NCI-H510A treated with DMSO at 0.1 percent for 48 hours (cell line): ENCODE measurements at places on chromosomes 11 and 22.

GRCh38 chr22:46731246-46732040 is 6.6 kb downstream of the CERK start:
- peak; percentile 54 for DNase-seq

- DNase-seq: no peak
Measured at GRCh38 chr11:116112087-116112935, 608.1 kb upstream of the CADM1 start.

GRCh38 chr11:10749476-10749875 is 1.6 kb upstream of the CTR9 start:
- no peak for DNase-seq

GRCh38 chr11:119284344-119285157 is 32.4 kb downstream of the MCAM start:
- DNase-seq: peak; percentile 16

- no peak for DNase-seq
Measured at GRCh38 chr11:119479685-119480275, 56.8 kb upstream of the THY1 start.

DNA sequence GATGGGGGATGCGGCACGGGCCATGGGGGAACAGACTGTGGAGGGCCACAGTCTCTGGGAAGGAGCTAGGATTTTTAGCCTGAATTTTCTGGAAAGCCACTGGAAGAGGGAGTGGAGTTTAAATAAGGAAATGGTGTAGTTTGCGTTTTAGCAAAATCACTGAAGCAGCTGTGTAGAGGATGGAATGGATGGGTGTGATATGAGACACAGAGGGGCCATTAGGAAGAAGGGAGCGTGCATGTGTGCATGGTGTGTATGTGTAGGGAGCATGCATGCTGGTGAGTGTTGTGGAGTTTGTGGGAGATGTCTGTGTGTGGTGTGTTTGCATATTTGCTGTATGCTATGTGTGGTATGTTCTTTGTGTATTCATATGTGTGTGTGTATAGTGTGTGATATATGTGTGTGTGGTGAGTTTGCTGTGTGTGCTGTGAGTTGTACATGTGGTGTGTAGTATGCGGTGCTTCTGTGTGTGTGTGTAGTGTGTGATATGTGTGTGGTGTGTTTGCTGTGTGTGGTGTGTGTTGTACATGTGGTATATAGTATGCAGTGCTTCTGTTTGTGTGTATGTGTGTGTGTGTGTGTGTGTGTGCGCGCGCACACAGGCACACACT is 67.6 kb downstream of the FBXO7 start:
- no peak for DNase-seq

- DNase-seq: no peak
Measured at GRCh38 chr22:41982865-41983264, 13.6 kb downstream of the SEPTIN3 start.

GRCh38 chr11:16807306-16807705 is 68.9 kb downstream of the C11orf58 start:
- no peak for DNase-seq

- no peak for DNase-seq
Measured at GRCh38 chr11:103963648-103964047, 72.8 kb upstream of the DDI1 start.

- DNase-seq: no peak
Measured at GRCh38 chr11:107252429-107253161, 205.0 kb downstream of the CWF19L2 start.

DNA sequence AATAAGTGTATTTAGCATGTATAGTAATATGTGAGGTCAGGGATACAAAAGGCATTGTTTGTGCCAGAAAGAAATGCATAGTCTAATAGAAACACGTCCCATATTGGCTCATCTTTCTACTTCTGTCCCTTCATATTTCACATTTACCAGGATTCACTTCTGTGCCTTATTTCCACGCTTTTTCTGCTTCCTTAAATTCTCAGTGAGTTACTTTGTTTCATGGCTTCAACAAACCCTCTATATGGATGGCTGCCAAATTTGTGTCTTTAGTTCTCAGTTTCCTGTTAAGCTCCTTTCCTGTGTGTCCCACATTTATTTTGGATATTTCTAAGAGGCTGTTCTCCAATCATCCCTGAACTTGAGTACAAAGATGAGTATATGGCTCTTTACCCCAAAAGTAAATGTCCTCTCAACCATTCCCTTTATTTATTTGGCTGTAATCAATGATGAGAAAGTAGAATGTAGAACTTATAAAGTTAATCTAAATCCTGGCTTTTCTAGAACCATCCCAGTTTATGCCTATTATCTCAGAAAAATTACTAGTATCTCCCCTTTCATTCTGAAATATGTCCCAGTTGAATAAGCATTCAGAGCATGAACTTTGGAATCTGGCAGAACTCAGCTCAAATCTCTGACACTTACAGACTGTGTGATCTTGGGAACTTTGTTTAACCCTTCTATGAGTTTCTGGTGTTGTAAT is 23.5 kb downstream of the OR8B12 start:
- DNase-seq: no peak

GRCh38 chr11:43988040-43988817 is 45.8 kb downstream of the C11orf96 start:
- DNase-seq: no peak

GRCh38 chr11:13329670-13330356 is 52.2 kb downstream of the BMAL1 start:
- peak; percentile 74 for DNase-seq

DNA sequence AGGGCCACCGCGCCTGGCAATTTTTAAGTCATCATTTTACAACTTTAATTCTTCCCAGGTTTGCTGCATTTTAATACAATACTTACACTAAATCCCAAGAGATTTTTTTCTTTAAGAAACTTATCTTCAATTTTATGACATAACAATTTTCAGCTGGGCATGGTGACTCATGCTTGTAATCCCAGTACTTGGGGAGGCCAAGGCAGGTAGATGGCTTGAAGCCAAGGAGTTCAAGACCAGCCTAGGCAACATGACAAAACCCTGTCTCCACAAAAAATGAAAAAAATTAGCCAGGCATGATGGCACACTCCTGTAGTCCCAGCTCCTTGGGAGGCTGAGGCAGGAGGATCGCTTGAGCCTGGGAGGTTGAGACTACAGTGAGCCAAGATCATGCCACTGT is 38.8 kb downstream of the CLDN25 start:
- DNase-seq: no peak

DNA sequence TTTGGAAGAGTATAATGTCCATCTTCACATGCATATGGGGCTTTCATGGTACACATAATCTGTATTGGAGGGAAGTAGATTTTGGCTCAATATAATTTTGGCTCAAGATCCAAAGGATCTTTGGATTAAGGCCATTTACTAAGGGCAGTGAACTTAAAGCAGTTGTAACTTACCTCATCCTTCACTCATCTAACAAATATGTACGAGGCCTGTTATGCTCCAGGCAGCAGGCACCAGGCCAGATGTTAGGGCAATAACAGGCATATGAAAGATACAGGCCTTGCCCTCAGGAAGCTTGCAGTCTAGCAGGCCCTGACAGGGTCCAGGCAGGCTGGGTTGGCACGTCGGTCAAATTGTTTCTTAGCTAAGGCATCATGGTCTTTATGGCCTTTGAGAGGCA is 44.6 kb downstream of the LIF start:
- no peak for DNase-seq

- DNase-seq: no peak
Measured at GRCh38 chr22:22040908-22041307, 58.3 kb upstream of the TOP3B start.
